GM23338 (cell line): ENCODE measurements at places on chromosomes 12 and 14. TPM values are rescaled to one million over a fixed set of nuclear protein-coding genes. Genes with fewer than 3 reads are reported as not detected.
A peak's percentile ranks its signal among the peaks of the same experiment; 100 is the strongest.

- DNase-seq: no peak
Observed at GRCh38 chr12:70260646-70261045, 17.4 kb downstream of the CNOT2 start.

DNA sequence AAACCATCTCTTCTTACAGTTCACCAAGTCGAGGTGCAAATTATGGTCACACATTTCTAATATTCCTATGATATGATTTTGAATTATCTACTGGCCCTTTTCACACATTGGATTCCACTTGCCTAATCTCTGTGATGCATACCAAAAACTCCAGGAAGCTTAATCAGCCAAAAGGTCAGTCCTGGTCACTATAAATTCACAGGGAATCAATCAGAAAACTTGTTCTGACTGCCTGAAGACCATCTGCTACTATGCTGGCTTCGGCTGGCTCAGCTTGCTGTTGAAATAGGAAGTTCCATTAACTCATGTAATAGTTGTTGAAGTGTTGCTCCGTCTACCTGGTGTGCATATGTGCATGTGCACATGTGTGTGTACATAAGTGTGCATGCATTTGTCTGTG is 142.8 kb upstream of the FLRT2 start:
- DNase-seq: no peak

OR6C76 gene
- polyA plus RNA-seq: not detected in 2 replicates

NXPH4 gene
- 0.89 and 1.1 TPM in 2 replicates for polyA plus RNA-seq

GRCh38 chr14:71589609-71590008 is 342.6 kb upstream of the RGS6 start:
- DNase-seq: no peak

GNB3 gene
- 3.6 and 5.4 TPM in 2 replicates for polyA plus RNA-seq

GRCh38 chr12:52813885-52814709 is at the start of gene KRT4:
Gene KRT4 (minus strand): TSS chr12:52814116. CDS start chr12:52814058, 58 bp downstream.
- DNase-seq: no peak

DNA sequence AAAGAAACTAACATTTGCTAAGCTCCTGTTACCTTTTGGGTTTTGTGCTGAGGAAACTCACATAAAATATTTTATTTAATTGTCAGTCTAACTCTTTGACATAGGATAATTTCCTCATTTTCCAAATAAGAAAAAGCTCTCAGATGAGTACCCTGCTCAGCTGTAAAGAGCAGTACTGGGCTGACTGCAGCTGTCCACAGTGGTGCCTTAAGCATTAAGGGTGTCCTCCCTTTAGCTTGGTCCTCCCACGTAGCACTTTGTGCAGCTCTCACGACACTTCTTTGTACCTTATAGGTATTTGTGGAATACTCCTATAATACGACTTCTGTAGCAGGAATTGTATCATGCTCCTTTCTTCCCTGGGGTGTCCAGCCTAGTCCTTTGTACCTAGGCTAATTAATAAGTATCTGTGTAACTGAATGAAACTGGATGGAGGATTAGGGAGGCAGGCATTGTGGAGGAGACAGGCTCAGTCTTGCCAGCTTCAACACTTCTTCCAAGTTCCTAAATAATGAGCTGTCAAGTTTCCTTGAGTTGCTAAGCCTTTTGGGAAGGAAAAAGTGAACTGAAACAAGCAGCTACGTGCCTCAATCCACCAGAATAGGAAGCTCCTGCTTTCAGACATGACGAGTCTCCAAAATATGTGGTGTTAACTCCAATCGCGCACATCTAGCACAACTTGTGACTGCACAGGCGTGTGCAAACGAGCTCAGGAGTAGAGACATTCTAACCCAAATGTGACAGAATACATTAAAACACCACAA is 123.0 kb downstream of the SLC38A4 start:
- no peak for DNase-seq

GRCh38 chr14:87205811-87206210 is 787.2 kb downstream of the GALC start:
- no peak for DNase-seq

GRCh38 chr14:30440961-30441360 is 118.0 kb upstream of the G2E3 start:
- no peak for DNase-seq

DNA sequence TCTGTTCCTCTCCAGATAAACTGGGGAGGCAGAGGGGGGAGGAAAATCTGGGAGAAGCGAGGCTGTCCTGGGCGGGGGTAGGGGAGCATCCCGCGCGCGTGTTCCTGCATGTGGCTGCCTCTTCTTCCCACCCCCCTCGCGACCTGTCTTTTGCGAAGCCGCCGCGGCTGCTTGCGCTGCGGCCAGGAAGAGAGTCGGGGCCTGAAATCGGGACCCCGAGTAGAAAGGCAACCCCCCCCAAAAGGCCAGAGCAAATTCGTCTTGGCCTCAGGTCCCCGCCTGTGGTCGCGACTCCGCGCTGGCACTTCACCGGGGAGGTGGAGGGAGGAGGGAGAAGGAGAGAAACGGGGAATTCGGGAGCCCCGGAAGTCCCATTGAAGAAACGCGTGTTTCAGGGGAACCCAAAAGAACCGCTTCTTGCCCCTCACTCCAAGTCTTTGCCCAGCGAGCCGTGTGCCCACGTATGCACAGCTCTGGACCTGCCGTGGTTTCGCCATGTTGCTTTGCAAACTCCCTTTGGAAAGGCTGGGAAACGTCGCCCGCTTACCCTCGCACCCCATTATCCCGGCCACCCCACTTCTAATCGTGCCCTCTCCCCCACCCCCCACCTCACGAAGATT is 944 bp downstream of the CCND2 start:
- DNase-seq: peak; percentile 61

FGF6 gene
- polyA plus RNA-seq: not detected in 2 replicates

GRCh38 chr14:81157431-81157830 is 63.3 kb downstream of the GTF2A1 start:
- no peak for DNase-seq
